ENCODE measurements at places on chromosomes 16 and 17.

DNA sequence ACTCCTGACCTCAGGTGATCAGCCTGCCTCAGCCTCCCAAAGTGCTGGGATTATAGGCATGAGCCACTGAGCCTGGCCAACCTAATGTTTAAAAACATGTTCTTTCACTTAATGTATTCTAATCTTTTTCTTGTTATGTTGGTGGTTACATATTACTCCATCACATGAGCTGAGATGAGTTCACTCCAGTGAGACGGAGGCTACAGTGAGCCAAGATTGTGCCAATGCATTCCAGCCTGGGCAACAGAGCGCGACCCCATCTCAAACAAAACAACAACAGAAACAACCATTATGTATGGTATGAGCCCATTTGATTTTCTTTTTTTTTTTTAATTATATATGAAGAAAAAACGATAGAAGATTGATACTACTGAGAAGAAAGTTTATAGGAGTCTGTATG lies 39.6 kb downstream of the SLC39A11 start:
- DNase-seq = no peak

- DNase-seq = no peak
Measured at GRCh38 chr17:42704837-42705494, 22.6 kb downstream of the CNTNAP1 start.

- DNase-seq = no peak
Measured at GRCh38 chr16:75116081-75116910, at the start of gene LDHD. LDHD (minus strand) TSS chr16:75116780; CDS start chr16:75116720, 60 bp downstream.

- DNase-seq = no peak
Measured at GRCh38 chr16:85210423-85211169, 98.3 kb upstream of the CIBAR2 start.

DNA sequence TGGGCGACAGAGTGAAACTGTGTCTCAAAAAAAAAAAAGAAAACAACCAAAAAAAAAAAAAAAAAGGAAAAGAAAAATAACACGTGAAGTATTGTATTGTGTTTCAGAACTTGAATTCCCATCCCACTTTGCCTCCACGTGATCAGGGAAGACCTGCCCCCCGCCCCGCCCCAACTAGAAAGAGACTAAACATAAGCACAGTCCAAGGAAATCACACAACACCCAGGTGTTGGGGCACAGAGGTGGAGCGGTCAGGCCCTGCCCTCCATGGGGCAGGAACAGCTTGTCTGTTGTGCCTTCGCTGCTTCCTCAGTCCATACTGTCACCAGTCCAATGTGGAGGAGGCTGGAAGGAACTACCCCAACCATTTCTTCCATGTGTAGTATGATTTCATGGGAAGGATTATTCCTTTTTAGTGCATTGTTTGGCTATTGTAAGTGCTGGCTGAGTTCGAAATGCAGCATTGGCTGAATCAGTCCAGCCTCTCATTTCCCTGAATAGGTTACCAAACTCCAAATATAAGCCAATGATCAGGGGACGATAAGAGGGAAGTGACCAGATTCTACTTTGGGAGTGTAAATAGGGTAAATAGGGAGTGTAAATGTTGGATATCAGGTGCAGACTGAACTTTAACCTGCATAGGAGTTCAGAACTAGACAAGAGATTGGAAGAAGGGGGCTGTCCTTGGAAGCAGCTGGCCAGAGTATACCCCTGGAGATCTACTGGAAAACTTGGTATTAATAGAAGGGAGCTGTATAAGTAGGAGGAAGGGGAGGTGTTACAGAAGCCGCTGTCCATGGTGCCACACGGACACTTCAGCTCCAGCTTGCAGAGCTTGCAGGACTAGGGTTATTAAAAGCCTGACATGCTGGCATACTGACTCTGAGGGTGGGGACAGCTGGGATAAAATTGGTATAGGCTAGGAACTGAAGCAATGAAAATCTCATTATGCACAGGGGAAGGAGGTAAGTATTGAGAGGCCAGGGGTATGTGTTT lies 50.7 kb downstream of the TANGO6 start:
- no peak for DNase-seq

- no peak for DNase-seq
Measured at GRCh38 chr17:56186222-56186786, 33.0 kb downstream of the ANKFN1 start.

DNA sequence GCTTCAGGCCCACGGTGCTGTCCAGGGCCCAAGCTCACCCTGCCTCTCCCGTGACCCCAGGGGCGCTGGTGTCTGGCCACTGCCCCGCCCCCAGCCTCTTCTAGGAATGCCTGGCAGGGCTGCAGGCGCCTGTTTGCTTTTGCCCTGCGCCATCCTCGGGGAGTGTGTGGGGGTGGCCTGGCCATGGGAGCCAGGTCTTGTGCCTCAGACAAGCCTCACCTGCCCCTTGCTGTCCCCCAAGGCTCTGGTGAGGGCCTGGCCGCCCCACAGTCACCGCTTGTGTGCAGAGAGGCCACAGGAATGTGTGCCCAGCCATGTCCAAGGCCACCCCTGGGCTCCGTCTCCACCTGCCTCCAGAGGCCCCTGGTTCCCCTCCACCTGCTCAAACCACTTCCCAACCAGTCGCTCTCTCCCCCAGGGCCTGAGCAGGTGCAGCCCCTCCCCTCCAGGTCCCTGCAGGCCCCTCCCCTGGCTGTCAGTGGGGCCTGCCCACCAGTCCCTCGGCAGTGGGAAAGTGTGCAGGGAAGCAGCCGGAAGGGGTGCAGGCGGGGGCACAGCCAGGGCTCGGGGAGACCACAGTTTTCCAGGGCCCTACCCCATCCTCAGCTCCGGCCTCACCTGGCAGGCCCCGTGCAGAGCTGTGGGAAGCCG lies 841 bp upstream of the IGFALS start:
- no peak for DNase-seq

- DNase-seq = no peak
Measured at GRCh38 chr16:89210165-89210903, 7.2 kb upstream of the ZNF778 start.

DNA sequence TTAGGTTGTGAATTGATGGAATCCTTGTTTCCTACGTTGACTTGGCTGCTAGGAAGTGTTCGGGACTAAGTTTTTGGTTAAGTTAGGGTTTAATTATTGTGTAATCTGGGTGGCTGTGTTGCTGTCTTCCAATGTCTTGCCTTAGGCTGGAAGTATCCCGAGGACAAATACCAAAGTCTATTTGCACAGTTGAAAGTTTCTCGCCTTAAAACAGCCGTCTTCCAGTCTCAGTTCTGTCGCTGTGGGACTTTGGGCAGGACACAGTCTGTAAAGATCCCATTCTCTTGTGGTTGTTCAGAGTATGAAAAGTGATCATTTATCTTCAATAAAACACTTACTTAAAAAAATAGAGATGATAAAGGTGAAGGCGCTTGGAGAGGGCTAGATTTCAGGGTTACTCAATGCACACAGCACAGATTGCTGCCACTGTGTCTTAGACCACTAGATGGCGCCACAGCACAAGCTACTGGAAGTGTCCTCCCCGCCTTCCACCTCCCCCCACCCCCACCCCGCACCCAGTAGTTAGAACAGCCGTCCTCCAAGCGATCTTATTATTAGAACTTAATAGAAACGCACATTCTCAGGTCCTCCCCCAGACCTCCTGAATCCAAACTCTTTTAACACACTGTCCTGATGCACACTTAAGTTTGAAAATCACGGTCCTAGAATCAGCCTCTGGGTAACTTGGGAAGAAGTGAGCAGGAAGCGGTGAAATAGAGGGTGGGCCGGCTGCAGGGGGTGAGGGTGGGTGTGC lies 45.8 kb downstream of the AKAP1 start:
- DNase-seq = peak; percentile 45

Data from NCI-H1930 (cell line).